Chondrocyte (in vitro differentiated cells): ENCODE measurements at places on chromosomes 3 and 15.

- no peak for DNase-seq
Observed at GRCh38 chr3:99921377-99921695, 103.7 kb downstream of the CMSS1 start.

GRCh38 chr15:52031556-52031955 is 12.5 kb downstream of the MAPK6 start:
- DNase-seq, result no peak

- no peak for DNase-seq
Observed at GRCh38 chr3:138187296-138188012, at the start of gene ARMC8. ARMC8 (plus strand) TSS chr3:138187301; CDS start chr3:138187555, 254 bp downstream.

DNA sequence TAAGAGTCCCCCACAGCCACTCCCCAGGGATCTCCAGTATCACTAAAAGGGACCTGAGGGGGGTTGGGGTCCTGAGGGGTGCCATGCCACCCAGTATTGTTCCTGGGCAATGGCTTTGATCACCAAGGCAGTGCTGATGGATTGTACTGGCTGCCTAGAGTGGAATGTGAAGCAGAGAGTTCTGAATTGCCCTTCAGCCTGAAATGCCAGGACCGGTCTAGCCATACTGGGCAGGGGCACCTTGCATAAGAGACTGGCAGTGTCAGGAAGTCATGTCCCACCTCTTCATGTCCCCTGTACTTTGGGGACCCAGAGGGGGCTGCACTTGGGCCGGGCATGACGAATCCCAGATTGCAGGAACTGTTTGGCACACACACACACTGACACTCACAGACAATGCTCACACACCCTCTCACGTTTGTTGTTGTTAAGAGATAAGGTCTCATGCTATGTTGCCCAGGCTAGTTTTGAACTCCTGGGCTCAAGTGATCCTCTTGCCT is 4.5 kb upstream of the TKT start:
- DNase-seq, result no peak

DNA sequence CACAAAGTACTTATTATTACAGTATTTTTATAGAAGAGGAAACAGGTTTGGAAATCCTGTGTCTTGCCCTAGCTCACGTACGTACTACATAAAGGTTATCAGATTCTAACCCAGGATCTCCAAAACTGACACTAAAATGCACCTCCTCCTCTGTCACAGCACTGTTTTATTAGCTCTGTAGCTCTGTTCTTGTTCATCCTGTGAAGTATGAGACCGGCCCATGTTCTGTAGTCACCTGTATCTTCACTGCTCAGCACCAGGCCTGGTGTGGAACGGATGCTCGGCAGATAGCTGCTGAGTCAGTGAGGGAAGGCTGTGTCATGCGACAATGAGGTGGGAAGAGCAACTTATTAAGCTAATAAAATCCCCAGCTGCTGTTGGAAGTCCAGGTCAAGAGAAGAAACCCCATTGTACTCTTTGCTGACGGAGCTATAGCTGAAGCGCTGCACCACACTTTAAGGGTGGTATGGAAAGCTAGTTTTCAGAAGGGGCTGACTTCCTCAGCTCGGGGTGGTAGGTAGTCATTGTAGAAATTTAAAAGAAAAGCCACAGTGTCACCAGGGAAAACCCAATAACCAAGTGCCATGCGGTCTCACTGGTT is 22.8 kb downstream of the BCL2A1 start:
- no peak for DNase-seq

DNA sequence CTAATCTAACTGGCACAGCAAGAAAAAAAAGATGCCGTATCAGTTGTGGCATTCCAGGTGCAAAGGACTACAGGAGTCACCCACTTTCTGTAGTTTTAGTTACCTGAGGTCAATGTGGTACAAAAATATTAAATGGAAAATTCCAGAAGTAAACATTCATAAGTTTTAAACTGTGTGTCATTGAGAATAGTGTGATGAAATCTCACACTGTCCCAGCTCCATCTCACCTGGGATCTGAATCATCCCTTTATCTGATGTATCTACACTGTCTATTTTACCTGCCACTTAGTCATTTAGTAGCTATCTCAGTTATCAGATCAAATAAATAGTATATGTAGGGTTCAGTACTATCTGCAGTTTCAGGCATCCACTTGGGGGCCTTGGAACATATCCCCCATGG is 26.7 kb downstream of the GBE1 start:
- no peak for DNase-seq

- DNase-seq, result no peak
Observed at GRCh38 chr3:177209509-177209908, 12.2 kb upstream of the TBL1XR1 start.

DNA sequence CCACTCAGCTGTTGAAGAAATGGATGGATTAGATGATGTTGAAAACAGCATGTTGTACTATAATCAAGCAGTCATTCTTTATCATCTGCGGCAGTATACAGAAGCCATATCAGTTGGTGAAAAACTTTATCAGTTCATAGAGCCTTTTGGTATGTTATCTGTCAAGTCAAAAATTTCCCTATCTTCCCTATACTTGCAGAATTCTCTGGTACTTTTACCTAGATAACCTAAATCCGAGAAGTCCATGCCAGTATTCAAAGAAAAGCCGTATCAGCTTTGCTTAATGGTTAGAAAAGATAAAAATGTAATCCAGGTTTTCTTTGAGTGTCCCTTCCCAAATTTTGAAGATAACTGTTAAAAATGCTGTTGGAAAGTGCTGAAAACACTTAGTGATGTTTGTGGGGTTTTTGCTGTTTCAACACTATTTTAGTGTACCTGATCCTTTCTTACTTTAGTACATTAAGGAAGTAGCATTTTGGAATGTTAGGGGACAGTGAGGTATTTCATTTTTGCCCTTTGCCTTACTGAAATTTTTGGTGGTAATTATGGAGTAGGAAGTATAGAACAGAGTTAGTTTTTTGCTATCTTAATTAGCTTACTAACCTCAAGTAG is 23.8 kb downstream of the CNOT10 start:
- DNase-seq, result no peak

DNA sequence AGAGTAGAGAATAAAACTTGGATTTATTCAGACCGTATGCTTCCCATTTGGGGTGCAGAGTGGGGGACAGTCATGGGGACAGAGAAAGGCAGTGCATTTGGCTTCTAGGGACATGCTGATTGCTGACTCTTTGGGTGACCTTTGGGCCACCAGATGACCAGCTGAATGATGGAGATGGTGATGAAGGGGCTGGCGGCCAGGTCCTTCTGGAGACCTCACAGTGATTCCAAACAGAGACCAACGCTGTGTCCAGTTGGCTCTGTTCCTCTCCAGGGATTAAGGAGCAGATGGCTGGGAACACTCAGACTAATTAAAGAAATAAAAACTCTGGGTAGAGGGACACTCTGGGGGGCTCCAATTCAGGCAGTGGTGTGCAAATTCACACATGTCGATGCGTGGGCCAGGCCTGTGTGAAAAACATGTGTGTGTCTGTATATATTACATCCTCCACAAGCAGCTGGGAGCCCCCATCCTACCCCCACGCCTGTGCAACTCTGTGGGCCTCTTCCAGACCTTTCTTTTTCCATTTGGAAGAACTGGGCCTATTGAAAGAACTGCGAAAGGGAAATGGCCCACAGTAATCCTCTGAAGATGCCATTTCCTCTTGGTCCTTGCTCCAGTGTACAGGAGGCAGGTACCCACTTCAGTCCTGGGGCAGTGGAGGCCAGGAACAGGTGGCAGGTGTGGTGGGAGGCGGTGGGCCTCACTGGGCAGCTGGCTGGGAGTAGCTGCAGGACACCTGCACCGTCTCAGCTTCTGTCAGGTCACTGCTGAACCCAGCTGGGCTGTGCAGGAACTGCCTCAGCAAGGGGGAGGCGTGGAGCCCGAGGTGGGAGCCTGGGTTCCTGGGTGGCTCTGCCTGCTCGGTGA is 8.9 kb downstream of the XIRP1 start:
- peak; percentile 87 for DNase-seq

- DNase-seq, result peak; percentile 72
Observed at GRCh38 chr15:68551296-68551635, 27.5 kb upstream of the CORO2B start.

DNA sequence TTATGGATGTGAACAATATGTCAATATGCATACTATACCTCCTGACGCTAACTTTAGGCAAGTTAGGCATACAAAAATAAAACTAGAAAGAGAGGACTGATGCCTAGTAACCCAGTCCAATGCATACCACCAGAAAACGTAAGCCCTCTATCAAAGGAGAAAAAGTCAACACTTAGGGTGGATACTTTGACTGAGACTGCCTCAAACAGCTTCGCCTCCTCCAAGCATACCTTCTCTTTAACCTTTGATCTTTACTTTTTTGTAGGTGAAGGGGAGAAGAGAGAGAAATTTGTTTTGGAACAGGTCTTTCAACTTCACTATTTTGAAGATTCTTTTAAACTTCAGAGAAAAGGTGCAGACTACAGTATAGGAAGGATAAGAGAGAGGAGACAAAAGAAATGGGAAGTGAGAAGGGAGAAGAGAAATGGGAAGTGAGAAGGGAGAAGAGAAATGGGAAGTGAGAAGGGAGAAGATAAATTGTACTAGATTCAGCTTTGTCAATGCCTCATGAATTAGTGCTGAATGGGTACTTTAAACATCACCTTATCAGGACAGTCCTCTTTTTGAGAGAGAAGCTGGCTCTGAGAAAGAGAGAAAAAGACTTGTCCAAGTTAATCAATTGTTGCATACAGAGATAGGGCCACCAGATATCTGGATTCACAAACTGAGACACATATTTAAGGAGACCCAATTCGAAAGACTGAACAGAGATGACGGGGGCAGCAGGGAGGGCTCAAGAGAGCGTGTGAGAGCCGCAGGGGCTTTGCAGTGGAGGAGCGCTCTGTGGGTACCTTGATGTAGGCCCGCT is 1.0 kb downstream of the P3H2 start:
- no peak for DNase-seq

- DNase-seq, result no peak
Observed at GRCh38 chr3:188310270-188310710, 156.3 kb downstream of the LPP start.

- no peak for DNase-seq
Observed at GRCh38 chr15:88089024-88089620, 167.4 kb downstream of the NTRK3 start.
